ENCODE measurements at places on chromosomes 1 and 21.

GRCh38 chr1:24392982-24393650, 20.5 kb downstream of the STPG1 start:
- DNase-seq = no peak

DNA sequence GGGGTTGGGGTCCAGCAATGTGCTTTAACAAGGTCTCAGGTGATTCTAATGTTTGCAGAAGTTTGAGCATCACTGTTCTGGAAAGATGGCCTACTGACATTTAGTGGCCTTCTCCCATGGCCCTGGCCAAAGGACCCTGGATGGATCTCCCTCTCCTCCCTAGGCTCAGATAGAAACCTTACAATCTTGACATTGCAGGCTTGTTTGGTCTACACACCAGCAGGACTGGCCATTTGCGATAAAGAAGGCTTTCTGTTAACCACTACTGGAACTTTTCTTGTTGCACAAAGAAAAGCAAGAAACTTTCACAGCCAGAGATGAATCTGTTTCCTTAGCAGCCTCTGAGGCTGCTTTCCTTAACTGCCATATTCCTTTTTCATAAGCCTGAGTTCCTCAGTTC, 6.2 kb downstream of the DNALI1 start:
- no peak for DNase-seq

- DNase-seq = peak; percentile 97
Measured at GRCh38 chr1:42846257-42847110, at the start of gene ZNF691. Gene ZNF691, plus strand, starts transcription at chr1:42846613. Its CDS starts 3,046 bp downstream, at chr1:42849659.

GRCh38 chr1:209875515-209875914, 47.7 kb downstream of the UTP25 start:
- no peak for DNase-seq

GRCh38 chr1:98651116-98651632, 10.3 kb upstream of the SNX7 start:
- DNase-seq = no peak

GRCh38 chr1:109159326-109159725, 45.4 kb downstream of the ELAPOR1 start:
- no peak for DNase-seq

DNA sequence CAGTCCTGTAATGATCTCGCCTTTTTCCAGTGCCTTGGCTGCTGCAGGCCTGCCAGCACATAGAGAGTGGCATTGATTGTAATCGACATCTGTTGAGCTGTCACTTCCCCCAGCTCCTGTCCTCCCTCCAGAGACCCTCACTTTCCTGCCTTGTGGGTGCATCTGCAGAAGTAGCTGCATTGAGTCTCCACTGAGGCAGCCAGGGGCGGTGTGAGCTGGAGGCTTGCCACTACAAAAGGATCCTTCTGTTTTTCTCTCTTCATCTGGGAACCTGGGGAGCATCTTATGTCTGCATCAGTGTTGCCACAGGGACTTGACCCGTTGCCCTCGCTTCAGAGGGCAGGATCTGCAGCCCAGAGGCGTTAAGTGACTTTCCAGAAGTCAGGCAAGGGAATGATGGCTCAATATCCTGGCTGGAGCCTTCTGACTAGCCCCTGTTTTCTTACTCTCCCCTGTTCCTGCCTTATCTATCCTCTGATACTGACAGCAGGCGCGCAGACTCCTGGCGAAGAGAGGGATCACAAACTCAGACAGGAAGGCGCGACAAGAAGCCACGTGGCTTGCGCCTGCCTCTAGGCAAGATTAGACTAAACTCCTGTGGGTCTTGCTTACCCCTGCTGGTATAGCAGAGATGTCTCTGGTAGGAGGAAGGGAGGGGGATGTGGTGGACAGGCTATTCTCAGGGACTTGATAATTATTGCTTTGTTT, 13.3 kb upstream of the FMOD start:
- no peak for DNase-seq

DNA sequence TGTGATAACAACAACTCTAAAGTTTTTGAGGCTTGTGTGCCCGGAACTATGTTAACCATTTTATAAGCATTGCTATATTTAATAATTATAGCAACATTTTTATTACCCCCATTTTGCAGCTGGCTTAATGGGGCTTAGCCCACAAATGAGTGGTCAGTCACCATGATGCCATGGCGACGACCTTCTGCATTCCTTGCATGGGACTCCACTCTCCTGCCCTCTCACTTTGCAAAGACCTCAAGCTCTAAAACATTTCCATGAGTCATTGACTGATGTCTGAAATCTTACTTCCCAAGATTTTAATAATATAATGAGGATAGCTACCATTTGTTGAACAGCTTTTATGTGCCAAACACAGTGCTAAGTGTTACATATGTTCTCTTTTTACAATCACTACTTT, 15.4 kb downstream of the NGF start:
- no peak for DNase-seq

DNA sequence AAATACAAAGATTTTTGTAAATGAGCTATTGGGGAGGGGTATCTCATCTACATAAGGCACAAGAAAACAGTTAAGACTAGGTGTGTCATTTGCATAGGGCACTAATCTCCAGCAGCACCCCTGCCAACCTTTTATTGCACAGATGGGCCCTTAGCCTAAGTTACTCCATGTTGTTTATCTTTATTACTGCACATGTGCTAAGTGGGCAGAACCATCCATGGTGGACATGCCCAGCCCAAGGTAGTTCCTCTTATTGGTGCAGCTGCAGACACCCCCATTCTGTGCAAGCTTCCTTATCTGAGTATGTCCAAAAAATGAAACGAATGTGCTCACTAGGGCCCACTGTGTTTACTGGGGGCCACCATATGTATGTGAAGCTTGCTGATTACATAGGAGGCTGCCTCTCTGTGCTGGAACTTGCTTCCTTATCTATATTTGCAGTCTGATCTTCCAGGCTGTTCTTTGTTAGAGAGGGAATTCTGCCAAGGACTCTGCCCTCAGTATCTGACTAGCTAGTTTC, 77.3 kb upstream of the NEK7 start:
- no peak for DNase-seq

DNA sequence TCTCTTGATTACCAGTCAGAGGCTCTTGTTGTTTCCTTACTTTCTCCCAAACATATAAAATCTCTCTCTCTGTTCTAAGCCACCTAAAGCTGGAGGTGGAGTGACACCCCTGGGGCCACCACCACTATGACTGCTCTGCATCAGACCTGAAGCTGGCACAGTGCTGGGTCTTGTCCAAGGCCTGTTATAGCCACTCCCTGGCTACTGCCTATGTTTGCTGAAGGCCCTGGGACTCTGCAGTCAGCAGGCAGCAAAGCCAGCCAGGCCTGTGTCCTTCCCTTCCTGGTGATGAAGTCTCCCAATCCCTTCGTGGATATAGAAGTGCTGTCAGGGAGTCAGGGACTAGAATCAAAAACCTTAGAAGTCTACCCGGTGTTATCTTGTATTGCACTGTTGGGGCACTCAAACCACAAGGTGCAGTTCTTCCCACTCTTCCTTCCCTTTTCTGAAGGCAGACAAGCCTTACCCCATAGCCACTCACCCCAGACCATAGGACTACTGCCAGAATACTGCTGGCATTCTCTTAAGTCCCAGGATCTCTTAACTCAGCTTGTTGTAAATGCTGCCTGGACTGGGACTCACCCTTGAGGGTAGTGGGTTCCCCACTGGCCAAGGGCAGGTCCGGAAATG, 103.1 kb downstream of the RPS6KC1 start:
- DNase-seq = no peak

GRCh38 chr1:30048905-30049304, 674.5 kb downstream of the MATN1 start:
- DNase-seq = no peak

GRCh38 chr1:187474336-187474735, 645.6 kb downstream of the PLA2G4A start:
- DNase-seq = no peak

- peak; percentile 98 for DNase-seq
Measured at GRCh38 chr1:167721617-167722151, at the start of gene MPZL1. Gene MPZL1, plus strand, starts transcription at chr1:167721982. Its CDS starts 170 bp downstream, at chr1:167722152.

DNA sequence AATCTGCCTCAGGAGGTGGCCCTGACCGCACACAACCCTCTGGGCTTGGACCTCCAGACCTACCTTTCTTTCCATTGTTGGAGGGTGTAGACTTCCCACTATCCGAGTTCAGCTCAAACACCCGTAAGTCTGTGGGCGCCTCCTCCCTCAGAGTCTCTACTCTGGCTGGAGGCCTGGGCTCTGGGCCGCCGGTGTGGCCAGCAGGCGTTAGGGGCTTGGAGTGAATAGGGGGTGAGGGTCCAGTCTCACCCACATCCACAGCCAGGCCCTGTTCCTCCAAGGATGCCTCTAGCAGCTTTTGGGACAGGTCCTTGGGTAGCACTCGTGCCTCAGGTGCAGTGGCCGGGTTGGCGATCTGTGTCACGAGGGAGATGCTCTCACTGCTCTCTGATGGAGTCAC, 13.9 kb downstream of the TSSK3 start:
- no peak for DNase-seq

GRCh38 chr21:38596264-38597042, 98.2 kb upstream of the ERG start:
- DNase-seq = no peak

DNA sequence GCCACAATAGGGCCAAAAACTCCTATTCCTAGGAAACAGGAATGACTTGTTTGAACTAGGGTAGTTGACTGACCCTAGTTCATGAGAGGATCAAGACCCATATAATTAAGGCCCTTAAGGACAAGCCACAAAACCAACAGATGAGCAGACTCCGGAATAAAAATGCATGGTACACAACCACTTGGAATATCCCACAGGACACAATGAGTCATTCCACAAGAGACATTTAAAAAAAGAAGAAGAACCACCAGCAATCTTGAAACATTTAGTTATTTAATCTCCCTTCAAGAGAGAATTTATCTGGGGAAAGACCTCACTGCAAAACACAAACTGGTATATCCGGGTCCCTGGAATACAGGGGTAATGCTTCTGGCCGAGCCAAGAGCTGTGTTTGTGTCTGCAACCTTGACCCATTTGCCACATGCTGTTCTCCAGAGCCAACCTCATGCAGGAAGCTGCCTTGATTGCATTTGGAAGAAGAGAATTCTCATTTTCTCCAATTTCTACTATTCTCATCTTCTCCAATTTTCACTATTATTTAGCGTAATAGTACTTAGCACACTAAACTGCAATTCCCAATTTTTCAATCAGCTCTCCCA, 135.5 kb downstream of the TGFBR3 start:
- no peak for DNase-seq

- no peak for DNase-seq
Measured at GRCh38 chr1:160981584-160982411, 27.2 kb upstream of the ITLN2 start.

GRCh38 chr1:234125714-234126113, 221.2 kb downstream of the SLC35F3 start:
- no peak for DNase-seq

GRCh38 chr1:119631086-119631432, 17.0 kb downstream of the ZNF697 start:
- no peak for DNase-seq

GRCh38 chr21:29250636-29251035, 48.1 kb upstream of the BACH1 start:
- no peak for DNase-seq

DNA sequence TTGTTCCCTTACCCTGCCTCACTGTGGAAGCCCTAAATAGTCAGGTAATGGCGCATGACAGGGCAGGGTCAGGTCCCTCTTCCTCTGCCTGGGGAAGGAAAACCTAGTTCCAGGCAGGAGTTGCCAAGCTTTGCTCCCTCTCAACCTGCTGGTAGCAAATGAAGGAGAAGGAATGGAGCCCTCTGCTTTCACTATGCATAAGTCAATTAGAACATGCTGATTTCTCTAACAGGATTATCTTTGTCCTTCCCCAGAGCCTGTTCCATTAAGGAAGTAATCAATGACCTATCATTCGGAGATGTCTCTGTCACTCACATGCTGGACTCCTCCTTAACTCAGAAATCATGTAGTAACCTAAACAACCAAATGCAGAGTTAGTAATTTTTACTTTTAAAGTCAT, 161.8 kb upstream of the NFIA start:
- no peak for DNase-seq

- DNase-seq = no peak
Measured at GRCh38 chr21:33247599-33247998, 17.9 kb downstream of the IFNAR2 start.

DNA sequence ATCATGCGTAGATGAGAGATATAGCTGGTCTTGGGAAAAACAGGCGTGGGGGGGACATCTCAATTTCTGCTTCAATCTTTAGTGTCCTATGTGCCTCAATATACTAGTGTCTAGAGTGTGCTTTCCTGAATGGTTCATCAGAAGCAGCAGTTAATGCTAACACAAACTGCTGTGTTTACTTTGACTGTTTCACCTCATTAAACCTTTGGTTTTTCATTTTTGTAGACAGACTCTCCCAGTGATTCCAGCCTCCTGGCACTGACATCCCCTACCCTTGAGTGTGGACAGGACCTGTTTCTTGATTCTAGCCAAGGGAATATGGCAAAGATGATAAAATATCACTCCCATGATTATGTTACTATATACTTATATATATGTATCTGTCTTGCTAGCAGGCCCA, 37.6 kb downstream of the ZYG11A start:
- DNase-seq = no peak

DNA sequence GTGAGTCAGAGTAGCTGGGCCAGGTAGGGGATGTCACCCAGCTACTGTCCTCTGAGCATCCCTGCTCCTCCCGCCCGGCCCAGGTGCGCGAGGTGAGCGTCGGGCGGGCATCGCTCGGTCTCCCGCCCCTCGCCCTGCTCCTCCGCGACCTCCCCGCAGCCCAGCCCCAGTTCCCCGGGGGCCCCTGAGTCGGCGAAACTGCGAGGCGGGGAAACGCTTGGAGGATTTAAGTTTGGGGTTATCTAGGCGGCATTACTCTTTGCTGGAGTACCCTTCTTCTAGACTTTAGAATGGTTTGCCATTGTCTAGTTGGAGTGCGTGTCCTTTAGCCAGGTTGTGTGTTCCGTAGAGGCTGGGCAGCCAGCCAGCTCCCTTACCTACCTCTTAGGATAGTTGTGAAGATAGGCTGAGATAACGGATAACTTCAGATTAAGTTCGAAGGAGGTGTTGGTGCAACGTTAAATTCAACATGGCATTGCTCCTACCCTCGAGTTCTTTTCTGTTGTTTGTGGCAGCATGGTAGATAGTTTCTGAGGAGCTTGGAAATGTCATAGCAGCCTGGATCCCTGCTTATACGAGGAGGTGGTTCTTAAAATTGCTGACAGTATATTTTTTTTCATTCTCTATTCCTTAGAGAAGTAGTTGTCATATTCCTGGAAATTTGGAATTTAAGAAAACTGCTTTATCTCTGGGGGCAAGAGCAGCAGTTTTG, 697 bp downstream of the AGO3 start:
- no peak for DNase-seq

- no peak for DNase-seq
Measured at GRCh38 chr1:23371987-23372880, 2.6 kb upstream of the ZNF436 start.
